ENCODE measurements at places on chromosomes 12 and 14.

DNA sequence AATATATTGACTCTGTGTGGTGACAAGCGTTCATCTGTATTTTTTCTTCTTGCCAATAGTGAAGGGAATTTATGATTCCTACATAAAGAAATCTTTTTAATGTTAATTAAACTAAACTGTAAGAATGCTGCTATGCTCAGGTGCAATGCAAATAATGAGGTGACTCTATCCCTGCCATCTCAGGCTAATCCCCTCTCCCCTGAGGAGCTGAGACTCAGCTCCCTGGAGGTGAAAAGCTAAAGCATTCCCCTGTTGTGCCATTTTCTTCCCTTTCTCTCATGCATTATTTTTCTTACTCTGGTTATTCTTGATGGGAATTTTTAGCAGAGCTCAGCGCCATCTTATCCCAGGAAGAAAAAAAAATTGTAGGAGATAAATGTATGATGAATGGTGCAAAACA lies 113.9 kb upstream of the FGD4 start:
- DNase-seq, result no peak

GRCh38 chr14:71354801-71355200 lies 447.5 kb downstream of the PCNX1 start:
- DNase-seq, result no peak

DNA sequence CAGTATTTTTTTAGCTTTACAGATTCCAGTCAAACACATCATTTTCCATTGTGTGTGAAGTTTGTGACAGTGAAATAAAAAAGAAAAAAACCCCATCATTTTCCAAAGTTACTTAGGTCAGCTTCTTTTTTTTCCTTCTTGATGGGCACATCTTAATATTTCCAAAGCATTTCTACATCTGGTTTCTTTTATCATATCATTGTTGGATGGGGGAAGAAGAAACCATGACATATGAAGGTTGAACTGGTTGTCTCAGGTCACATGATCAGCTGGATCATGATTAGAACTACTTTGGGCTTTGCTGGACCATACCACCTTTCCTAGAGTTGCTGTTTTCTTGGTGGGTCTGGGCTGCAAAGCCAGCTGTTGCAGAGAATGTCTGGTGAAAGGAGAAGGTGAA lies 59.8 kb downstream of the FOS start:
- no peak for DNase-seq

DNA sequence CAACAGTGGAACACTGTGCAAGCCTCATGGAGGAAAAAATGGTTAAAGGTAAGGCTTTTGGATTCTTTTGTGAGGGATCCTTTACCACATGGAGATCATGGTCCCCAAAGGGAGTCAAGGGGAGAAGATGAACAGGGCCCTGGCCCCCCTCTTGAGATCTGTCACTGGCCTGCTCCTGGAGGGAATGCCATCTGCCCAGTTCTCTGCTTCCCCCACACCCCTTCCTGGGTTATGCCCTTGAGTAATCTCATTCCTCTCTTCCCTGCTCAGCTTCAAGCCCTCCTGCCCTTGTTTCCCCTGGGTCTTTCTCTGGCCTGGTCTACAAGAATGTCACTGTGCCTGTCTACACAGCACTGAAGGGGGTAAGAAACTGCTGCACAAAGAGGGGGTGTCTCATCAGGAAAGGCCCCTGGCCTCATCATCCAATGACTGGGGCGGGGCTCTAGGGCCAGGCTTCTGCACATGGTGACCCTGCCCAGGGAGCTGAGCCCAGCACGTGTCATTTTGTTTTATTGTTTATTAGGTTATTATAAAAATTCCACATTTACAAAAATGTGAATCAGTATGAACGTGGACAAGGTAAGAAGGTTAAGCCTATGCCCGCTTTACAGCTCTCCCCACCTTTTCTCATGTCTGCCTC lies 30.3 kb downstream of the PIGH start:
- no peak for DNase-seq

DNA sequence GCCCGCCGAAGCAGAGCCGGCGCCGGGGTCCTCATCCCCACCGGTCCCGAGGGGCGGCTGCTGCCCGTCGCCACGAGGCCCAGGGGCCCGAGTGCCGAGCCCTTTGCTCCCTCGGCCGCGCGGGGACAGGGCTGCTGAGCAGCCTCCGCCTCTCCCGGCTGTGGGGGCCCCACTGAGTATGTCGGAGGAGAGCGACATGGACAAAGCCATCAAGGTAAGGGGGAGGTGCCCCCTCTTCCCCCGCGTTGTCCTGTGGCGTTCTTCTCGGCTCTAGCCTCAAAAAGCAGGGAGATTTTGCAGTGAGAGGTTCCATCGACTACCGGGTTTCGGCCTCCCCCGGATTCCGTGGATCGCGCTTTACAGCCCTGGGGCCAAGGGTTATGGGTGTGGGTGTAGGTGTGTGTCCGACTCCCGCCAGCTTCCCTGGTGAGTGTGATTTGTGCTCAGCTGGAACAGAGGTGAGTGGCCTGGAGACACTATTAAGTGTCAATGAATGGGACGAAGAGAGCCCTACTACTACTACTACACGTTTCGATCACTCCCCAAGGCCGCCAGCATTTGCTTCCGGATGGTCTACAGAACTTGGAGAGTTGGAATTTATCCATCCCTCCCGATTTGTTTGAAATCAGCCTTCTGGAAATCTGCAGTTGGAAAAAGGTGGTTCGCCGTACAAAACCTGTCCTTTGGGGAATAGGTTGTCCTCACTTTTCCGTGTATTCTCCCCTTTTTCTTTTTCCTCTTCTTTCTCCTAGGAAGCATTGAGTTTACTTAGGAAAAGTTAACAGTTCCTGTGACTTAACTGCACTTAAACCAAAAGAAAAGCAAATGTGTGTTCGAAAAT lies 748 bp downstream of the MAPKAPK5 start:
- DNase-seq, result no peak

DNA sequence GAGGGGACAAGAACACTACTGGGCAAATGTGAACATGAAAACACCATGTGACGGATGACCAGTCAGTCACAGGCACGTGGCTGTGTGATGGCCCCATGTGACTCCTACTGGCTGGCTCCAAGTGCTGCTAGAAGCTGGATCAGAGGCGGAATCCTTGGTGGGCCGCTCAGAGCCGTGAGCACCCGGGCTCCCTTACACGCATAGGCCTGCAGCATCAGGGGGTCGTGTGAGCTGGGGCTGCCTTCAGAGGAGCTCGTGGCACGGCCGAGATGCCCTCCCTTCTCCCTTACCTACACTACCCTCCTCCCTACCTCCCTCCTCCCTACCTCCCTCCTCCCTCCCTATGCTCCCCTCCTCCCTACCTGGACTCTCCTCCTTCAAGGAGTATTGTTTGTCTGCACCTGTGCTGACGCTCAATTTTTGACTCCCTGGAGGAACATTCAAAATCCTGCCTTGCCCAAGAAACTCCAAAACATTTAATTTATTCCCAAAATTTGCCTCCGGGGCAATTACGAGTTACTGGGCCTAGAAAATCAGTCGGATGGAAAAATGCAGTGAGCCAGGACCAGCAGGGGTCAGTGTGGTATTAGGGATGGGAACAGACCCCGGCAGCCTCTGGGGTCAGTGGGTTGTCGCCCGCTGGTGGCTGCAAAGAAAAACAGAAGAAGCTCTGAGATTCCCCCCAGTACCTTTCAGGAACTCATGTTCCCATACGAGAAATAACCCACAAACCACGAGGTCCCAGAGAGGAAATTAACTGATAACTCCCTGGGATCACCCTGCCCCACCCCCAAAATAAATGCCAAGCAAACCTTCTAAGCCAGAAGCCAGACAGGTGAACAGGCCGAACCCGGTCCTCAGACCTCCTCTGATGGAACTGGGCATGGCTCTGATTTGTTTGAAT lies 61.3 kb downstream of the C14orf132 start:
- peak; percentile 59 for DNase-seq

GRCh38 chr12:130087222-130087621 lies 75.0 kb upstream of the FZD10 start:
- no peak for DNase-seq

DNA sequence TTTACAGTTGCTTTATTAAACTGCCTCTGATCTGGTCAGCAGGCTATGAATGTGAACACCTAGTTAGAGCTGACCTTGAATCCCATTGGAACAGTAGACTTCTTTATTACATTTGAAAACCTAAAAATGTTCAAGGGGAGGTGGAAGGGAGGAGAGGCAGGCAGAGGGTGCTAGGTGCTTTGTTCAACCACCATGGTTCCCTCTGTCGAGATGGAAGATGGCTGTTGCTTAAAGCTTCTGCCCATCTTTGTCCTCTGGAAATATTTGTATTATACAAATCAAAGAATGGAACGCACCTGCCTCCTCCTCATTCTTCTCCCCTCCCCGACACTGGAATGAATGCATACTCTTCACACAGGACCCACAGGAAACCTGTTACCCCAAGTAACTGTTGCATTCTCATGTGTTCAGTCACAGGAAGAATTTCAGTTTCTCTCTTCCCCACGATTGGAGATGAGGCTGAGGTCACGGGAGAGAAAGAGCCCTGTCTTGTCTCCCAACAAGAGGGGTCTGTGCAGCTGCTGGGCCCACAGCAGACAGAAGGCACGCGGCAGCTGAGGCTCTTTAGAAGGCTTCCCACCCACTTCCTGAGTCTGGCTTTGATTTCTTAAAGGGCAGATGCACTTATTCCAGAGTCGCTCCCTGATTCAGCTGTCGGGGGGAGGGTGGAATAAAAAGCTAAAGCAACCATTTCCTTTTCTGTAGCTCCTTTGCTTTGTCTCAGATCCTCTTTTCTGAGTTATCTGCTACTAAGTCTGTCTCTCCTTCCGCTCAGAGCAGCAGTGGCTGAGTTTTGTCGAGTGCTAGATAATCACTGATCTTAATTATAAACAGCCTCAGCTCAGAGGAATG lies 217.9 kb upstream of the BTG1 start:
- DNase-seq, result peak; percentile 67

- DNase-seq, result no peak
These were observed 22.7 kb downstream of the CMKLR1 start for GRCh38 chr12:108316176-108317086.

GRCh38 chr12:122999986-123000420 lies 19.5 kb downstream of the ARL6IP4 start:
- DNase-seq, result no peak

DNA sequence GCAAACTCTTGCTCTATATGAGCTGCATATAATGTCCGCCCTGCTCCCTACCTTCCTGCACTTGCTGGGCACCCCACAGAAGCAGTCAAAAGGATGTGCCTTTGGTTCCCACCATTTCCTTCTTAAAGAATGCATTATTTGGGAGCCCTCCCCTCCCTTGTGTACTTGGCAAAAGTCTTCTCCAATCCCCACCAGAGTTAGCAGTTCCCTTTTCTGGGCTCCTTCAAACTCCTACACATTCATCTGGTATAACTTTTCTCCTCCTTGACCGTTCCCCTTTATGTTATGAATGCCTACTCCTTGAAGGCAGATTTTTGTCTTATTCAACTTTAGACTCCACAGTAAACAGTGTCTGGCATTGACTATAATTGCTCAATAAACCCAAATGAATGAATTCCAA lies 27.8 kb downstream of the AREL1 start:
- no peak for DNase-seq

DNA sequence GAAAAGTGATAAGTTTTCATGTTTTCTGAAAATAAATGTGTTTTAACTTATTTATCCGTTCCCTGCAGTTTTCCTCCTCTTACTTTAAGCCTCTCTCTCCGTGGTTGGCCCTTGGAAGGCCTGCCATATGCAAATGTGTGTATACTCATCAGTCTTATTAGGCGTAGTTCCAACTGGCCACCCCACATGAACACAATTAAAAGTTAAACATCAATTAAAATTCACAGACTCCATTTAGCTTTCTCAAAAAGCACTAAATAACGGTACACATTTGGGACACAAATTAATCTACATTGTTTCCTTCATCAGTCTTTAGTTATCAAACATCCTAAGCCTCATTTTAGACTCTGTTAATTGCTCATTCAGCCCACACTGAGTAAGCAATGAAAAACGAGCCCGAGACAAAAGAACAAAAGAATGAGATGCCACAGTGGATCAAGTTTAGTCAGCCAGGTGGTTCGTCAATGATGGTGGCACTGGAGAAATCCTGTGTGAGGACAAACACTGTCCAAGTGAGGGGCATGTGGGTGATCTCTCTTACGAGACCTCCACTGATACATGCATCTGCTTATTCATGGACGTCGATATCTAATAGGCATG lies 76.0 kb upstream of the TMCC3 start:
- no peak for DNase-seq

GRCh38 chr12:45654002-45654665 lies 75.4 kb upstream of the ARID2 start:
- DNase-seq, result no peak

DNA sequence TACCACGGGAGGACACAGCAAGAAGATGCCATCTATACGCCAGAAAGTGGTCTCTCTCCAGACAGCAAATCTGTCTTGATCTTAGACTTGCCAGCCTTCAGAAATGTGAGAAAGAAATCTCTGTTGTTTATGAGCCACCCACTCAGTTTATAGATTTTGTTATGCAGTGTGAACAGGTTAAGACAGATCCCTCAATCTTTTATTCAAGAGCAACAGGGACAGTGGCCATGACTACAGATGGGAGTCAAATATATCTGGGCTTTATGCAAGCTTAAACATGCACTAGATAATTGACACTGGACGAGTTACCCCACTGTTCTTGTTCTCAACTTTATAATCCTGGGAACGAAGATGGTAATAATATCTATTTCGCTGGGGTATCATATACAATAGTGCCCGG lies 288.7 kb downstream of the RPAP3 start:
- DNase-seq, result no peak

DNA sequence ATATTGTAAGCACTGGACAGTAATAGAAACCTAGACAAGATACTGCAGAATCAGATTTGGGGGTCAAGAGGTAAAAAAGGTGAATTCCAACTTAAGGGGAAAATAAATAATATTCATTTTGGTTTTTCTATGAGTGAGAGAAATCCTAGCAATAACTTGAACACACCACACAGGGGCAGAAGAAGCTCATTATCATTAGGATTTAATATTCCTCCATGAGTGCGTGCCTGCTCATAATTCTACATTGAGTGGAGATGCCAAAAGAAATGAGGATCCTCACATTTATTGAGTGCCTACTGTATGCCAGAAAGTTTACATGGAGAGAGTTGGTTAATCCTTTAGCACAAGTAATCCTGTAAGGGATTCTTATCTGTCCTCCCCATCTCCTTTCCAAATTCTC lies 40.5 kb upstream of the C14orf132 start:
- DNase-seq, result no peak

- no peak for DNase-seq
These were observed 100.4 kb downstream of the HMGA2 start for GRCh38 chr12:65924716-65925115.

DNA sequence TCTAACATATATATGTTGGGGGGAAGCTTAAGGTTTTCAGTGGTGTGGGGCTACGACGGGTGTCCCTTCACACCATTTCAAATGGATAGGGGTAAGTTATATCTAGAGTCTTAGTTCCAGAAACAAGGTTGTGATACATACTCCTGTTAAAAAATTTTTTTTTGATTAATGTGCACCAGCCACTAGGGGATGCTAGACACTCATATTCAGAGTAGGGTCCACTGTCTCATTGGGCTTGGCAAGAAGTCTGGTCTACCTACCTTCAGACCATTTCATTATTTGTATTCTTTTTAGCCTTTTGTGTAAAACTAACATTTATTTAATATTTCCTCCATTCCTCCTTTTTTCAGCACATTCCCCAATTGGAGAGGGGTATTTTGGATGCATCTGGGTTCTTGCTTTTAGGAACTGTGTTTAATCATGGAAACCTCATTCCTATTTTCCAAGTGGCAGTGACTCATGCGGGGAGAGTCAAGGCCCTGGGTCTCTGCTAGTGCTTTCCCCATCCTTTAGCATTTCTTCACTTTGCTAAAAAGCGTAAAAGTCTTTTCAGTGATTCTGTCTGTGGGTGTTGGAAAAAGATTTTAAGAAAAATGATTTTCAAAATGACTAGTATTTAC lies 33.4 kb downstream of the ANO4 start:
- no peak for DNase-seq

- DNase-seq, result no peak
These were observed 36.7 kb upstream of the PITPNM2 start for GRCh38 chr12:123187637-123188036.

All from CD4-positive, alpha-beta T cell treated with Interleukin-15 for 1 hour (primary cell).